ENCODE measurements at places on chromosomes 13 and 19.

- DNase-seq: no peak
Observed at GRCh38 chr13:113106711-113107351, 1.2 kb downstream of the F7 start.

DNA sequence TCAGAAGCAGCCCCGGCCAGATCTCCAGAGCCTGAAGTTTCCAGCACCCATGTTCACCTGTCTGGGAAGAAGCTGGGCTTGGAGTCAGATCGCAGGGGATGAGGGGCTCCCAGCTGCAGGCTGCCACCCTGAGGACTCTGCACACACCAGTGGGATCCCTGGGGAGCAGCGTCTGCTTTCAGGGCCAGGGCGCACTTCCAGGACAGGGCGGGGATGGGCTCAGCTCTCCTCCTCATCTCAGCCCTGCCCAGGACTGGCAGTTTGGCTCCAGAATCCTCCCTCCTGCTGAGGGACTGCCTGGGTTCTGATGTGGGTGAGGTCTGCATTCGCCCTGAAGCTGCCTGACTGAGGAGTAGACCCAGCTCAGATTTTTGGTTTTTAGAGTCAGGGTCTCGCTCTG is 3.5 kb downstream of the SLC7A9 start:
- no peak for DNase-seq

GRCh38 chr13:67023130-67023876 is 206.8 kb downstream of the PCDH9 start:
- DNase-seq: no peak

DNA sequence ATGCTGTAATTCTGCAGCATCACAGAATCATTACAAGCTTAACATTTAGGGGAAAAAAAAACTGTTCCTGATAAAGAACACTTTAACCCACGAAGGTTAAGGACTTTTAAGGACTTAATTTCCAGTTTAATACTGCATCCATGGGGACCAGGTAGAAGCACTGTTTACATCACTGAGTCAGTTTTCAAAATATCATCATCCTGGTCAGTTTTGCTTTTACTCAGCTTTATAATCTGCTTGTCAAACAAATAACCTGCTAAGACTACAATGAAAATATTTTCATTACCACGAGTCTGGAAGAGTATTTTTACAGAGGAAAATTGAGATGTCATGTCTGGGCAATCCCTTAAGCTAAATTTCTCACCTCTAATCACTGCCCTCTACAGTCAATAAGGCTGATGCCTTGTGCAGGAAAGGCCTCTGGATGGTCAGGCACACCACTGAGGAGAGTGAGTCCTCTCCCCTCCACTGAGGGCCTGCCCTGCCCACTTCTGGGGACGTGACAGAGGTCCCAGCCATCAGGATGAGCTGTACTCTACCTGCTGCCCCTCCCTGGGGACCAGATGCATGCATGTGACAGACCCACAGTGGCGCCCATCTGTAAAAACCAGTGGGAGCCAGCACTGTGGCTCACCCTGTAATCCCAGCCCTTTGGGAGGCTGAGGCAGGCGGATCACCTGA is 31.0 kb downstream of the FOXO1 start:
- DNase-seq: no peak

GRCh38 chr13:83819611-83820010 is 62.7 kb downstream of the SLITRK1 start:
- DNase-seq: no peak

GRCh38 chr19:33774751-33775150 is 21.9 kb upstream of the KCTD15 start:
- no peak for DNase-seq

GRCh38 chr19:45215391-45216191 is 29.6 kb downstream of the EXOC3L2 start:
- no peak for DNase-seq

DNA sequence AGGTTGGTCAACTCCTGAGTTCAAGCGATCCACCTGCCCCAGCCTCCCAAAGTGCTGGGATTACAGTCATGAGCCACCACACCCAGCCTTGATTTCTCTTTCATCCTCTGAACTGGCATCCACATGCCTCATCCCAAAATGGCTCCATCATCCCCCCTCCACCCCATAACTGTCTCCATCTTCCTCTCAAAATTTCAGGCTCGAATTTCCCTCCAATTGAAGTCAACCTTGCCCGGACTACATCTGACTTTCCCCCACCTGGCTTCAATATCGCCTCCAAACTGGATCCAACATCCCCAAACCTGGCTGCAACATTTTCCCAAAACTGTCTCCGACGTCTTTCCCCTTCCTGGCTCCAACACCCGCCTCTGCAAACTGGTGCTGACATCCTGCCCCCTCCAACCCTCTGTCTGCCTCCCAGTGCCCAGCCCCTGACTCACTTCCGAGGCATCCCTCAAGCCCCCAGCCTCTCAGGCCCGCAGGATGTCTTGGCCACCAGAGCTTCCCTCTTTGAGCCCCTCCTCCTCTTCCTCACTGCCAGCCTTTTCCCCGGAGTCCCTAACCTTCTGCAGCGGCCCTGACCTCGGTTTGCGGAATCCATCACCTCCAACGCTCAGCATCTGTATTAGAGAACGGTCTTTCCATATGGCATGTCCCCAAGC is 943 bp downstream of the EXOC3L2 start:
- no peak for DNase-seq

- DNase-seq: no peak
Observed at GRCh38 chr13:24716446-24716845, 36.2 kb downstream of the ATP12A start.

- no peak for DNase-seq
Observed at GRCh38 chr19:53545271-53546065, 7.5 kb downstream of the ZNF331 start.

DNA sequence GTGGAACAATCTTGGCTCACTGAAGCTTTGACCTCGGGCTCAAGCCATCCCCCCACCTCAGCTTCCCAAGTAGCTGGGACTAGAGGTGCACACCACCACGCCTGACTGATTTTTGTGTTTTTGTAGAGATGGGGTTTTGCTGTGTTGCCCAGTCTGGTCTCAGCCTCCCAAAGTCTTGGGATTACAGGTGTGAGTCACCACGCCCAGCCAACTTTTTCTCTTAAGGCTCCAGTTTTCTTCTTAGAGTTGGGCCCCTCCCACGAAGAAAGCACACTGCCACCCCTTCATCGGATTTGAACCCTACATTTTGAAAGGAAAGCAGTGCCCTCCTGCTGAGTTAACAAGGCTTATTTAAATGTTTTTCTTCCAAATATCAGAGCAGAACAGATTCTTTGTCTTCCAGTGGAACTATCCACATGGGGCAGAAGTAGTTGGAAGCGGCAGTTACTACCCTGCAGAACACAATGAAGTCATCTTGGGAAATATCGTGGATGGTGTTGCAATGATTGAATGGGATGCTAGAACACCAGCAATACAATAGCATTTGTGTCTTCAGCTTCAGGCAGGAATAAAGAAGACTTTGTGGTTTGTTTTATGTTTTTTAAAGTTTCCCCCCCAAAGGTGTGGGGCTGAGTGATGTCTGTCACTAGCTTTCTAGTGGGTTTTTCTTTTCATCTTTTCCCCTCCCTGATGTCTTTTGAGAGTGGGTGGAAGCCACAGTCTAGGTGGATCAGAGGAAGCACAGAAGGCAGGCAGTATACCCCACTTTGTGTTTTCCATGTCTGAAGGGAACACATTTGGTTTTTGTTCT is 8.9 kb downstream of the ACTN4 start:
- DNase-seq: no peak

DNA sequence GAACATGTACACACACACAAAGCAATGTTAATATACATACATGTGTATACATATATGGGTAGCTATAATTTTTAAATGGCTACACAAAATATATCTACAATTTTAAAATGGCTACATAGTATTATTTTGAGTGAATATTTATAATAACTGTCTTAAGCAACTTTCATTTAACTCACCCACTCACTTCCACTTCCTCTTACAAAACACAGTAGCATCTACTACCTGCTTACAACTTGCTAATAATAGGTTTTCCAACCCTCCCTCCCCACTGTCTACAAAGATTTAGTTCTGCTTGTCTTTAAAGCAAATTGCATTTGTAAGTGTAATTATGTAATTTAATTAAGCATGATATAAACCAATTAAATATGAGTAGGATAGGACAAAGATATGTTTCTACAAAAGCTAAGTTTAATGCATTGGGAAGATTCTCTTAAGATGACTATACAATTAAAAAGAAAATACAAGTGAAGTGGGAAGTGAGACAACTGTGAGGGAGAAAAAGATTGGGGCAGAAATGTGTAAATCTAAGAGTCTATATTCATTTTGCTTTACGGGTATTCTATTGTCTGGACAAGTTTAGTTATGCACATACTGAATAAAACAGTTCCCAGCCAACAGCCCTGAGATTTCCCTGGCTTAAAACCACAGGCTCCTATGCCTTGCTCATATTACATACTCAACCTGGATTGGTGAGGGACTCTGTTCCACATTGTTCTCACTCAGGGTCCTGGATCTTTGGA is 583.1 kb downstream of the EFNB2 start:
- no peak for DNase-seq

DNA sequence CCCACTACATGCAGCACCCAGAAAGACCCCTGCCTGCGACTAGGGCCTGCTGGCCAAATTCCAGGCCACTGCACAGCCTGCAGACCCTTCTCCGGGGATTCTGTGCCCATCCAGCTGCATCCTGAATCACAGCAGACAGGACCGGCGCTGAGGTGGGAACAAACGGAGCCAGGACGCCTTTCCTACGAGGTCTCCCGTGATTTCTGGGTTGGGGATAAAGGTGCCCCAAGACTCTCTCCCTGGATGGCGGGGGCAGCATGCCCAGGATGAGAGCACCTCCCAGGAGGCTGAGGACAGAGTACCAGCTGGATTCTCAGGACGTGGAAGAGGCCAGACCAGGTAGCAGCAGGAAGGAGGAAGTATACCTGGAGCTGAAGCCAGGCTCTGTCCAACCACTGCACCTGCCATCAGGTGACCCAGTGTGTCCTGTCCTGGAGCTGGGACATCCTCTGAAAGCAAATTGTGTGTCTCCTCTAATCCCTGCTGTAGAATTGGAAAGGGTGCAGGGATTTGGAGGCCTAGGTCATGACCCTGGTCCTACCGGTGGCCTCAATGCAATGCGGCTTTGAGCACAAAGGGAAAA is 3.4 kb upstream of the FUT5 start:
- DNase-seq: no peak

GRCh38 chr19:24052811-24053210 is 34.2 kb upstream of the ZNF254 start:
- no peak for DNase-seq

DNA sequence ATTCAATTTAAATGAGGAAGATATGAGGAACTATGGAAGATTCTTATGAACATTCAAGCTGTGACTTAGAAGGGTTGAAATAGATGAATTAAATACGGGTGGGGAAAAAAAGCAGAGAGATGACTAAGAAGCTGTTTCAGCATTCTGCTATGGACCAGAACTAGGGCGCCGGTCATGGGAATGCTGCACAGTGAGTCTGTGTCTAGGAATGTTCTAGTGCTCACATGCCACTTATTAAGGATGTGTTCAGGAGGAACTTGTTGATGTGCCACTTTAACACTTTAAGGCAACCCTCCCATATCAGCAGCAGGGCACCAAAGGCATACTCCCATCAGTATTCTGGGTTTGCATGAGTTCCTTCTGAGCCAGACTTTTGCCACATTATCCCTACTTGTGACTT is 152.1 kb downstream of the POSTN start:
- DNase-seq: no peak

DNA sequence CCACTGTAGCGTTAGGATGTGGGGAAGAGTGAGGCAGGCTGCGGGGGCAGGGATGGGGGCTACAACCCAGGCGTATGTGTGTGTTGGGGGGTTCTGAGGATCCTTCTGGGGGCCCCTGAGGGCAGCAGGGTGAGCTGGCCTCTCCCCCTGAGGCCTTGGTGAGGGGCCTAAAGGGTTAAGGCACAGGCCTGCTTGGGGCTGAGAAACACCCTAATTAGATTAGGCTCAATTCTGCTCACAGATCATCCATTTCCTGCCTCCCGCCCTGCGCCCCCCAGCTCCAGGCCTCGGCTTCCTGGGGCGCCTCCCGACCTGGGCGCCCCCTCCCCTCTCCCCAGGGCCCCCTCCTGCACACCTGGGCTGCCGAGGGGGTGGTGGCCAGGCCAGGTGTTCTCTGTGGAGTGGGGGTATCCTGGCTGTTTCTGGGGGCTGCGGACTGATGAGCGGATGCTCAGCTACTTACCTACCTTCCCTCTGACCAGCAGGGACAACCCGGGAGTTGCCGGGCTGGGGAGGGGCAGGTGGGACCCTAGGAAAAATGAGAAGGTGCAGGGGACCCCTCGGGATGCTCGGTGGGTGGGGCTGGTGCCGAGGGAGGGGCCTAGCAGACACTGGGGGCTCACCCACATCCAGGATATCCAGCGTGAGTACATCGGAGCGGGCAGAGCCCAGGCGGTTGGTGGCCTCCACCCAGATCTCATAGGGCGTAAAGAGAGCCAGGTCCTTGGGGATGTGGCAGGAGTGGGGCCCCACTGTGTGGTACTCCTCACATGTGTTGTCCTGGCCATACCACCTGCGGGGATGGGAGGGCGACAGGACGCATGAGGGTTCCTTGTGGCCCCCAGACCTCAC is 8.6 kb downstream of the CRLF1 start:
- no peak for DNase-seq

GRCh38 chr19:51698296-51698695 is 5.2 kb downstream of the SPACA6 start:
- DNase-seq: no peak

DNA sequence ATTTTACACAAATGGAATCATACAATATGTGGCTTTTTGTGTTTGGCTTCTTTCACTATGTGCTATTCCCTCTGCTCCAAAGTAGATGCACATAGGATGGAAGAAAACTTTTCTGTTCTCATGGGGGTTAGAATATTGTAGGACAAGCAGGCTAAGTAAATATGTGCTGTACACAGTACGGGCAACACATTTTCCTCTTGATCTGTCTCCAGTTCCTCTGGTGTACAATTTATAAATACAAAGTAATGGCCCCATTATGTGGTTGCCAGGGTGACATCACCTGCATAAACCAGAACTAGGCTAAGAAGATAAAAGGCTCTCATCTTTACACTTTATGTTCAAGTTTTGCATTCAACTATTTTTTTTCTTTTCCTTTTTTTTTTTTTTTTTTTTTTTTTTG is 41.0 kb upstream of the SOX21 start:
- no peak for DNase-seq

- DNase-seq: no peak
Observed at GRCh38 chr13:48158290-48158689, 63.4 kb upstream of the MED4 start.

- no peak for DNase-seq
Observed at GRCh38 chr13:101267656-101268055, 148.7 kb downstream of the NALCN start.

- DNase-seq: no peak
Observed at GRCh38 chr19:12800923-12801465, 606 bp downstream of the PRDX2 start.

- no peak for DNase-seq
Observed at GRCh38 chr19:31513841-31514240, 164.6 kb upstream of the TSHZ3 start.

GRCh38 chr19:18109733-18110608 is 12.4 kb downstream of the MAST3 start:
- DNase-seq: peak; percentile 68

Measured in stimulated activated CD4-positive, alpha-beta T cell treated with anti-CD3 and anti-CD28 coated beads, Interleukin-4, amount 100 ng/mL, for 1 hour (primary cell).